ENCODE measurements at places on chromosomes 13 and 19.

GRCh38 chr19:36837906-36838783, at the start of gene ZNF790:
Gene ZNF790, minus strand, starts transcription at chr19:36838387. Its CDS starts 12,768 bp downstream, at chr19:36825619.
- peak; percentile 59 for DNase-seq

DNA sequence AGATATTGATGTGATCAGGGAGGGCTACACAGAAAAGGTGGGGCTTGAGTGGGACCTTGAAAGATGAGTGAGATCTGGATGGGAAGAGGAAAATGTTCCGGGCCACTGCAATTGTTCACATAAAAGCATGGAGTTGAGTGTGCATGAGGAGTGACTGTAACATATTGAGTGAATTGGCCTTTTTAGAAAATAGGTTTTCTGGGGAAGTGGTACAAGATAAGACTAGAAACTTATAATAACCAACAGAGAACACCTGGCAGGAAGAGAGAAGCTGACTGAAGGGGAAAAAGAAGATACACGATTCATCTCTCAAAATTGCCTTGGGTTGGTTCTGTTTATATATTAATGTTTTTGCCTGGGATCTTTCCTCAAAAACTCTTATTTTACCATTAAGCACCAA, 32.2 kb downstream of the SLC10A2 start:
- DNase-seq = no peak

GRCh38 chr13:107452833-107453232, 762.5 kb downstream of the LIG4 start:
- DNase-seq = no peak

GRCh38 chr19:57212109-57212508, 18.7 kb upstream of the AURKC start:
- DNase-seq = no peak

GRCh38 chr19:9487016-9487415, 11.4 kb downstream of the ZNF560 start:
- no peak for DNase-seq

DNA sequence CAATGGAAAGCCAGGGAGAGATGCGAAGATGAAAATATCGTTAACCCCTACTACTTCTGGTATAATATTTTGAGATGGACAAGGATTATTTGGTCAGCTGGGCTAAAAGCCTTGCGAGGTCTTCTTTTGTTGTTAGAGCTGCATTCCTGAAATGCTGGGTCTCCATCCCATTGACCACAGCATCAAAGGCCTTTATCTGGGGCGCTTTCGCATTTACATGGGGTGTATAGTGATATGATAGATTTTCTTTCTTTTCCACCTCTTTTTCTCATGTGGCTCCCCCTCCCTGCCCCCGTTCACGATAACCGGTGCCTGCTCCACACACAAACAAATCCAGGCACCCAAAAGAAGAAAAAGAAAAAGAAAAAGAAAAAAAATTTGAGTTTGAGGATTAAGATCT, 77.5 kb downstream of the ZNF536 start:
- no peak for DNase-seq

Data from NCI-H446 treated with DMSO at 0.1 percent for 48 hours (cell line).